NCI-H460 (cell line): ENCODE measurements at places on chromosomes 2 and 18.

GRCh38 chr2:25838152-25838756 lies 40.0 kb downstream of the ASXL2 start:
- no peak for DNase-seq

DNA sequence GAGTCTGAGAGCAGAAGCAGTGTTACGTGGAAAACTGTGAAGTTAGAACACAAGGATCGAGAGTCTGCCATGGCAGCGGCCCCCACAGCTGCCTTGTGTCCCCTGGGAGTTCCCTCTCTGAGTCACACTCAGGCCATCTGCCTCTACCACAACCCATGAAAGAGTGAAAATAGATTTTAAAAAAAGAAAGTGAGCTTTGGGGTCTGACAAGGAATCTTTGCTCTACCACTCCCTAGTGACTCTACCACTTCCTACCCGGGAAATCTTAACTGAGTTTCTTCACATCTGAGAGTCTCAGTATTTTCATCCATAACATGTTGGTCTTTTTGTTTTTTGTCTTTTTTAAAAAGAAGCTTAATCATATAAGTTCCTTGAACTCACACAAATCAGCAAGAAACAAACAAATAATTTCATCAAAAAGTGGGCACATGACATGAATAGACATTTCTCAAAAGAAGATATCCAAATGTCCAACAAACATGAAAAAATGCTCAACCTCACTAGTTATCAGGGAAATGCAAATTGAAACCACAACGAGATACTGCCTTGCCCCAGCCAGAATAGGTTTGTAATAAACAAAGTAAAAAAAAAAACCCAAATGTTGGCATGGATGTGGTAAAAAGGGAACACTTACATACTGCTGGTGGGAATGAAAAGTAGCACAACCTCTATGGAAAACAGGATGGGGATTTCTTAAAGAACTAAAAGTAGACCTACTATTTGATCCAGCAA lies 2.4 kb upstream of the MSGN1 start:
- no peak for DNase-seq

DNA sequence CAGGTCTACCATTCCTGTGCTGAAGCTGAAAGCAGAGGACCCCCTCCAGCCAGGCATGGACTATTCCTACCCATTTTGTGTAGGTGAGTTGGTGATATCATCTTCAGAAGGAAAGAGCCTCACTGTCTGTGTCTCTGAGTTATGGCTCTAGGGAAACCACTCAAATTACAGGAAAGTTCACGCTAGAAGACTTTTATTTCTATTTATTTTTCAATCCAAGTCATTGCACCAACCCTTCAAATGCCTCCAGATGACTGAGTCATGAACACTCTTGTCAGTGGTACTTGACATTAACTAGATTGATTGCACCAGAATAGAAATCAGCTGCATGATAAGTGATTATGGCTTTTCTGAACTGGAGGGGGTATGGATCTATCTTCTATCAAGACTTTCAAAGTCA lies 338.4 kb downstream of the MBD2 start:
- DNase-seq = no peak

- no peak for DNase-seq
Observed at GRCh38 chr2:107584577-107584976, 242.1 kb upstream of the RGPD4 start.

- no peak for DNase-seq
Observed at GRCh38 chr2:15456352-15456751, 104.8 kb downstream of the NBAS start.

- peak; percentile 73 for DNase-seq
Observed at GRCh38 chr2:63698786-63699548, 110.2 kb downstream of the MDH1 start.
